ENCODE measurements at places on chromosomes 6 and 20.

GRCh38 chr6:16671302-16672289 lies 89.7 kb downstream of the ATXN1 start:
- no peak for DNase-seq

- no peak for DNase-seq
Observed at GRCh38 chr6:34876472-34876871, 11.4 kb downstream of the TAF11 start.

DNA sequence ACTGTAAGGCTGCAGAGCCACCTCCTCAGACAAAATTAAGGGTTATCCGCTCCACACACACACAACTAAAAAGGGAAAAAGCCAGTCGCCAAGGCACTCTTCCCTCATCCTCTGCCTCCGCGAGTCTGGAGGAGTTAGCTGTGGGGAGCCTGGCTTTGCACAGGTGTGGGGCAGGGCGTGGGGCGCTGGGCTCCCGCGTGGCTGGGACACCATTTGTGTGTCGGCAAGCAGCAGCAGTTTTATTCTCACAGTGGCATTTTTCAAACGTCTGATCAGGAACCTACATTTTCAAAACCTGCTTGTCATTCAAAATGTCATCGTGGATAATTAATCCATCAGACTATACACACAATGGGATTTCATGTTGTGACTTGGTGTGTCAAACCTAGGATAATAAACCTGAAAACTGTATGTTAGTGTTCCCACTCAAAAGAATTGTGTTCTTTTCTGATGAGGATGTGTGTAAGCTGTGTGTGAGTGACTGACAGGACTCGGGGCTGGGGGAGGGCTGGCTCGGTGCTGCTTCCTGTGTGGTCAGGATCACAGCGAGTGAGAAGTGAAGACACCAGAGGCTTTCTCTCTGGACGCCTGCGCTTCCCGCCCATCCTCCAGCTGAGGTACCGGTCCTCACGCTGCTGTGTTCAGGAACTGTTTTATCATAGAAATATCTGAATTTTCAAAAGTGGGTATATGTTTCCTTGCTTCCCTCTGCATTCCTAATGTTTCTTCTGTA lies 83.1 kb downstream of the IRF4 start:
- DNase-seq, result peak; percentile 85

DNA sequence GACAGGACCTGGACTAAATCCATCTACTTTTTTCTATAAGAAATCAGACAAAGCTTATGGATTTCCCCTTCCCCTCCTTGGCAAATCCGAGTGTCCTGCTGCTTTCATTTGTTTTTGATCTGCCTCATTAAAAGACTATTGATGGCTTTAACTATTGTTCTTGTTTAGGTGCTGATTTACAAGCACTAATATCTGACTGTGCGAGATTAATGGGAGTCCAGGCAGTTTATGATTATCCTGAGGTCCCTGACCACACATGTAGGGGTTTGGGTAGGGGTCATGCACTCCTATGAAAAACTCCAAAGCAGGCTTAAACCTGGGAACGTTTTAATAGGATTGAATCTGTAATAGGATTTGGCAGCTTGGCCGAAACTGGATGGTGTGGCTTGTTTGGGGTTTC lies 317.5 kb upstream of the POU3F2 start:
- DNase-seq, result no peak

DNA sequence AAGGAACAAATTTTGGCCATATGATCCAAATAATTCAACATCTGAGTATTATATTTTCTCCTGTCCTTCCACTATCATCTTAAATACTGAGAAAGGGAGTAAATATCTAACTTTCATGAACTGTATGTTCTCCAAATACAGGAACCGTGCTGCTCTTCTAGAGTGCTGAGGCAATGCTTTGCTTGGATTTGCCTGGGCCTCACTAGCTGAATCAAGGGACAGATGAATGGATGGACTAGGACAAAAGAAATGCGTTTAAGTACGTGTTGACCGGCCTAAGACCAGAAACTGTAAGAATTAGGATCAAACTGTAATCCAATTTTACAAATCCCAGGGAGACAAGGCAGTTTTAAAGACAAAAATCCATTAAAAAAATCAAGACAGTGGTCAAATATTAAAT lies 362.4 kb upstream of the RUNX2 start:
- DNase-seq, result no peak

Measured in GM10248 (cell line).